IMR-90 (cell line): ENCODE measurements at places on chromosomes 7 and 10. TPM values are rescaled to one million over a fixed set of nuclear protein-coding genes. Genes with fewer than 3 reads are reported as not detected.
A peak's percentile ranks its signal among the peaks of the same experiment; 100 is the strongest.

DNA sequence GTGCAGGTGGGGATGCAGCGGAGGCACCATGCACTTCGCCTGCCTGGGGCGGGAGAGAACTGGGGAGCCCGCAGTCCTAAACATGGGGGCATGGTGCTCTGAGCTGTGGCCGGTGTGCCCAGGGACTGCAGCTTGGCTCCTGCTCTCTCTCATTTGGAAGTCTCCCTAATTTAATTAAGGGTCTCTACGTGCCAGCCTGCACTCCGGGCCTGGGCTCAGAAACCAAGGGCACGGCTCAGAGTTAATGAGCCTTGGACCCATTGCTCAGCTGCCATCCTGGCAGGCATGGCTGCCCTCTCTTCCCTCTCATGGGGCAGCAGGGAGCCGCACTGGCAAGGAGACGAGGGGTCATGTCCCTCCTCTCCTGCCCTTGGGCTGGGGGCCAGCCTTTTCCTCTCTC is 115.6 kb downstream of the CDH23 start:
- no peak for DNase-seq
- no peaks in the 10 kb centered on the region for H3K4me1 ChIP-seq
- peaks cover 14% of the 10 kb centered on the region for H3K27me3 ChIP-seq

DNA sequence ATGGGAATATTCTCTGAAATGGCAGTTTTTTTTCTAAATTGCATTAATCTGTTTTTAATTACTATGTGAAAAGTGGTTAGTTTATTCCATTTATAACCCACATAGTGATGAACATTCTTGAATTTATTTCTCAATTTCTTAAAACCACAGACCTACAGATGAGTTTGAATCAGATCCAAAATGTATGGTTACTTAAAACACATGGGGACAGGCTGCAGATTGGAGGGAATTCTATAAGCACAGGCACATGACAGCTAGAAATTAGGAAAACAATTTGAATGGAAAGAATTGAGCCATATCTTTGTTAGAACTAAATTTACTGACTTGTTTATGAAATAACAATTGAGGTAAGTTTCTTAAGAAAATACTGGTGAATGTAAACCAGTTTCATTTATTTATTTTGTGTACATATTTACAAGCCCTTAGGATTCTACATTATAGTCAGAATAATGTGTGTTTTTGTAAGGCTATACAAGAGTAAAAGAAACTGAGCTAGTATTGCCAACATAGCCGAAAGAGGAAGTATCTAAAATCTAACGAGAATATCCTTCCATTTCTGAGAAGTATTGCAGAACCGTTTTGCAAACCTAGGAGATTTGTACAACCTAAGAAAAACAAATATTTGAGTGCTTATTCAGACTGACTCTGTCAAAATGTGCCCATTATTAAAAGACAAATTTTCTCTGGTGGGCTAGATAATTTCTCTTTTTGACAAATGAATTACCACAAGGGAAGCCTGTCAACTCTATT is 434.3 kb upstream of the SEMA3D start:
- no peaks in the 10 kb centered on the region for H3K4me1 ChIP-seq
- DNase-seq, result no peak
- H3K4me3 ChIP-seq, result no peak overlapping the region
- H3K27ac ChIP-seq, result no peak overlapping the region
- H3K36me3 ChIP-seq, result no peaks in the 10 kb centered on the region

DNA sequence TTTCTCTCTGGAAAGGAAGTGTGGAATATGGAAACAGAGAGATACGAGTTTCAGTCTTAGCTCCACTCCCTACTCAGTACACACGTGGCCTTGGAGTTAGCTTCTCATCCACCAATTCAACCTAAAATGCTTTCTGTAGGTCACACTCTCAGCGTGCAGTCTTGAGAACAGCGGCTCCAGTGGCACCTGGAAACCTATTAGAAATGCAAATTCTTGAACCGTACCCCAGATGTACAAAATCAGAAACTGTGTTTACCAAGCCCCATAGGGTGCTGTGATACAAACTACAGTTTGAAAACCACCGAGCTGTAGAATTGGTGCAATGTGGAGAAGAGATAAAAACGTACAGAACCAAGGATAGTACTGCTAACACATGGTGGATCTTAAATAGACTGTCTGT is 91.1 kb upstream of the SP4 start:
- H3K27me3 ChIP-seq, result no peaks in the 10 kb centered on the region
- DNase-seq, result no peak
- no peak overlapping the region for H3K4me3 ChIP-seq

GRCh38 chr7:127534636-127535035 is 50.8 kb downstream of the GCC1 start:
- H3K36me3 ChIP-seq, result no peaks in the 10 kb centered on the region
- H3K4me3 ChIP-seq, result no peak overlapping the region
- no peak overlapping the region for H3K27ac ChIP-seq
- H3K27me3 ChIP-seq, result peaks cover 25% of the 10 kb centered on the region

DNA sequence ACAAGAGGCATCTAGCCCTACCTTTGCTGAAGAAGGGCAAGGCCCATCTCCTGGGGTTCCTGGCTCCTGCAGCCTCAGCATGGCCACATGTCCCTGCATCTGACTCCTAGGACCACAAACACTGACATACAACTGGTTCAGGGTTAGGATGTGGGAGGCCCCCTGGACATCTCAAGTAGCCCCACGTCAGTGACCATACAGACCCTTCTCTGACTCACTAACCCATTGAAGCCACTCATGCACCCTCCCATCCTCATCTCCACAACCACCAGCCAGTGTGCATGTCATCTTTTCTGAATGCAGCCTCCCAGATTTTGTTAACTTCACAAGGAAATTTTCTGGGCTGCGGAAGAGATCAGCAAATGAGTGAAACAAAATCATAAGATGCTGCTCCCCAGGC is 18.2 kb downstream of the TMEM176B start:
- H3K27ac ChIP-seq, result peak overlapping the region; percentile 99
- H3K36me3 ChIP-seq, result peaks cover 1% of the 10 kb centered on the region; the same call in 1 of the 2 replicates
- H3K4me3 ChIP-seq, result no peak overlapping the region

GRCh38 chr7:46897381-46897780 is 684.5 kb downstream of the TNS3 start:
- no peak overlapping the region for H3K27ac ChIP-seq
- DNase-seq, result no peak
- H3K27me3 ChIP-seq, result no peaks in the 10 kb centered on the region
- no peak overlapping the region for H3K4me3 ChIP-seq

DNA sequence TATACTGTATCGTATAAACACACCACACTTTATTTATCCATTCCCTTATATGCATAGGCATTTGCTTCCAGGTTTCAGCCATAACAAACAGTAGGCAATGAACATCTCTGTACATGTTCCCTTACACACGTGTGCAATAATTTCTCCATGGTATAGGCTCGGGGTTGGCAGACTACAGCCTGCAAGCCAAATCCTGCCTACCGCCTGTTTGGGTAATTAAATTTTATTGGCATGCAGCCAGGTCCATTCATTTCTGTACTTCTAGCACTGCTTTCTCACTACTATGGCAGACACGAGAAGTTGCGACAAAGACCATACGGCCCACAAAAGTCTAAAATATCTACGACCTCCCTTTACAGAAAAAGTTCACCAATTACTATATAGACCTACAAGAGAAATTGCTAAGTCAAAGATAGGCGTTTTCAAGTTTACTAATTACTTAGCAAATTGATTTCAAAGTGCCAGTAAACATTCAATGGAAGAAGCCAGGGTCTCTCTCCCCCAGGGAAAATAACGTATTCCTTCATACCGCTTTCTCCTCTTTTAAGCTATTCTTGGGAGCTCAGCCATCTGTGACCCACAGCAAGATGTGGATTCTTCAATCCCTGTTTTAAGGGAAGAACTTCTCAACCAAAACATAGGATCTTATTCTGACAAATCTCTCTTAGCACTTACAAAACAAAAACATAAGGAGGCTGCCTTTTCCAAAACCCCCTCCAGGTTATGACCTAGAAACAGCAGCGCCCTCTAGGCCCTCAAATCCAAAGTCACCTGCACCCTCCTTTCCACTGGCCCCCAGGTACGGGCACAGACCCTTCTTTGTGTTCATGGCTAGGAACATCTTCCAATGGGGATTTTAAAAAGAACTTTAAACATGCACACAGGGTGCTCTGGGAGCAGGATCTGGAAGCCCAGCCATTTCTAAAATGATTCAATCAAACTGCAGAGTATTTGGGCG is 100.5 kb downstream of the FGFR2 start:
- no peaks in the 10 kb centered on the region for H3K36me3 ChIP-seq
- H3K27me3 ChIP-seq, result no peaks in the 10 kb centered on the region
- no peak overlapping the region for H3K4me3 ChIP-seq
- no peak overlapping the region for H3K27ac ChIP-seq
- DNase-seq, result no peak
- H3K4me1 ChIP-seq, result no peaks in the 10 kb centered on the region

DNA sequence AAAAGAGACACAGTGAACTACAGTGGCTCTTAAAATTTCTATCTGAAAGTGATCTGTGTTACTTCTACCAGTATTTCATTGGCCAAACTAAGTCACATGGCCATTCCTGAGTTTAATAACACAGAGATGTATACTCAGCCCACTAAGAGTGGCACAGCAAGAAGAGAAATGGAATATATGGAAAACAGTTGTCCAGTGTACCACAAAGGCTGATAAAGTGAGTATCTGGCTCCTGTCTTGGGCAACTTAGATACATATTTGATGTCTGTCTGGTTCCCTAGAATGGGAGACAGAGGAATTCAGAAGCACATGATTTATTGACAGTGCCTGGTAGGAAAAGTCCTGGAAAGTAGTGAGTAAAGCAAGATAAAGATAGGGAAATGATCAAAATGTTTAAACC is 10.1 kb upstream of the PON1 start:
- no peak overlapping the region for H3K4me3 ChIP-seq
- DNase-seq, result no peak
- no peaks in the 10 kb centered on the region for H3K27me3 ChIP-seq
- H3K27ac ChIP-seq, result no peak overlapping the region

DNA sequence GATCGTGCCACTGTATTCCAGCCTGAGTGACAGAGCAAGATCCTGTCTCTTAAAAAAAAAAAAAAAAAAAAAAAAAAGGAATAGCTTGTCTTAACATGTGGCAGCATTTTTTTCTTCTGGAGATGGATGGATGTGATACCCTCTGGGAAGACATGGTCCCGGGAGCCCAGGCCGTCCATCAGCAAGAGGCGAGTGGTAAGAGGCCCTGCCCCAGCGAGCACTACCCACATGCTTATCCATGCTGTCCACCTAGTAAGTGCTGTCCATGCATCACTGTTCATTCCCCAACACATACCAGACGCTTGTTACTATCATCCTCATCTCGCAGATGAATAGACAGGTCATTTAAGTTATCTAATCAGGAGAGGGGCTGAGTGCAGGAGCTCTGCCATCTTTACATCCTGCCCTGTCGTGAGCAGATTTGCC is 12.9 kb downstream of the ATP6V1F start:
- no peaks in the 10 kb centered on the region for H3K36me3 ChIP-seq
- DNase-seq, result no peak
- peaks cover 23% of the 10 kb centered on the region for H3K27me3 ChIP-seq
- no peak overlapping the region for H3K4me3 ChIP-seq
- H3K4me1 ChIP-seq, result no peaks in the 10 kb centered on the region

- H3K4me3 ChIP-seq, result no peak overlapping the region
- peaks cover 56% of the 10 kb centered on the region for H3K36me3 ChIP-seq
- peak; percentile 95 for DNase-seq
Measured at GRCh38 chr10:127041552-127041951, 136.3 kb downstream of the DOCK1 start.

DNA sequence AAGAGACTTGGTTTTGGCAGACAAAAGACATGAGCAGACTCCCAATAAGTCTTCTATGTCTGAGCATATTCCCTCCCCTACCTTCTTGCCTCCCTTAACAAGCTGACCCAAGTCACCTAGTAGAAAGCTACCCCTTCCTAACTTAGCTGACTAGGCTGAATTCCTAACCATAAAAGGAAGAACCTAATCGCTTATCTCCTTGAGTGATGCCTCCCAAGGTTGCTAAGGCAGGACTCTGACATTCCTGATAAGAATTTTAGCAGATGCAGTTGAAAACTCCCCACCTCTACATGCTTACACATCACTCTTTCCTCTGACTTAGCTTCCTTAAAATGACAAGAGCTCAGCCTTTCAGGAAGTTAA is 704.7 kb upstream of the MBL2 start:
- no peaks in the 10 kb centered on the region for H3K4me1 ChIP-seq
- H3K36me3 ChIP-seq, result no peaks in the 10 kb centered on the region
- DNase-seq, result no peak
- no peak overlapping the region for H3K27ac ChIP-seq

GRCh38 chr7:69656890-69657289 is 58.6 kb downstream of the AUTS2 start:
- H3K4me3 ChIP-seq, result no peak overlapping the region
- no peak for DNase-seq
- no peaks in the 10 kb centered on the region for H3K4me1 ChIP-seq
- H3K27ac ChIP-seq, result no peak overlapping the region
- no peaks in the 10 kb centered on the region for H3K27me3 ChIP-seq

- H3K36me3 ChIP-seq, result no peaks in the 10 kb centered on the region
- DNase-seq, result no peak
- H3K4me1 ChIP-seq, result no peaks in the 10 kb centered on the region
- no peak overlapping the region for H3K4me3 ChIP-seq
- no peak overlapping the region for H3K27ac ChIP-seq
- no peaks in the 10 kb centered on the region for H3K27me3 ChIP-seq
Measured at GRCh38 chr7:111333010-111333409, 229.3 kb downstream of the IMMP2L start.

- no peak for DNase-seq
- peak within 1 kb of the TSS; percentile 36 for H3K27ac ChIP-seq
- no peaks in the 10 kb centered on the region for H3K27me3 ChIP-seq
- H3K36me3 ChIP-seq, result no peaks in the 10 kb centered on the region
- H3K4me3 ChIP-seq, result no peak within 1 kb of the TSS
Measured at GRCh38 chr7:1555813-1556543, at the start of gene TMEM184A. Gene TMEM184A (minus strand): TSS chr7:1556205. CDS start chr7:1555484, 721 bp downstream.

DNA sequence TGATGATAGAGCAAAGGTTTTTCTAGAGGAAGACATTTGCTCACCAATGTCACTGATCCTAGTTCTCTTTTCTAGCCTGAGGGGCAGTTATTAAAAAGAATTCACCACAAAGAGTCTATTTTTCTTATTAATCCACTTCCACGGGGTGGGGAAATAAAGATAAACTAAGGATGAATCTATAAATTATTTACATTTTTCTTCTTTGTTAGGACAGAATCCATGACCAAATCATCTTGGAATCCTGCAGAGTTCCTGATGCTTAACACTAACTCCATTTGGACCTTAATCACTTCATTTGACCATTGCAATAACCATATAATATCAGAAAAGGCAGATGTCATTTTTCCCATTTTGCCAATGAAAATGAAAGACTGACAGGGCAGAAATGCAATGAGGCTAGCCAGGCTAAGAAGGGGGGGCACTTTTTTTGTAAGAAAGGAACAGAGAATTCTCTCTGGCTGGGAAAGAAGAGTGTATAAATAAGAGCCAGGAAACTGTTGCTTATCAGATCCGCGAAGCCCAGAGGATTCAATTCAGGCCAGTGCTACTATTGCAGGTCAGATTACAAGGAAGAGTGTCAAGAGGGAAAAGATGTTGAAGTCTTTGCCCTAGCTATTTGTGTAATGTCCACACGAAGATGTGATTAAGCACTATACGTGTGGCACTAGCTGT is 433.2 kb downstream of the TNS3 start:
- no peaks in the 10 kb centered on the region for H3K27me3 ChIP-seq
- H3K4me1 ChIP-seq, result peaks cover 33% of the 10 kb centered on the region
- H3K4me3 ChIP-seq, result no peak overlapping the region

- H3K36me3 ChIP-seq, result no peaks in the 10 kb centered on the region
- no peak overlapping the region for H3K4me3 ChIP-seq
- no peak overlapping the region for H3K27ac ChIP-seq
- no peak for DNase-seq
Measured at GRCh38 chr7:40475681-40475982, 340.8 kb downstream of the SUGCT start.

The ARHGAP12 gene
- 28.5 and 42.2 TPM in 2 replicates for total RNA-seq

The SH2D4B gene
- total RNA-seq, result not detected in 2 replicates

The ASAH2 gene
- 0.18 and 1.1 TPM in 2 replicates for total RNA-seq

The AGAP5 gene
- total RNA-seq, result 1.4 and 1.8 TPM in 2 replicates
